ENCODE measurements at places on chromosomes 12 and 14. TPM values are rescaled to one million over a fixed set of nuclear protein-coding genes. Genes with fewer than 3 reads are reported as not detected.
A peak's percentile ranks its signal among the peaks of the same experiment; 100 is the strongest.

Gene SIRT4
- 3.3 TPM for total RNA-seq

Gene GDF3
- not detected for total RNA-seq

Gene IGFBP6
- total RNA-seq = 27.7 TPM

Gene POTEG
- total RNA-seq = not detected

Gene ENTPD5
- 8.9 TPM for total RNA-seq

Gene HSPA2
- total RNA-seq = 19.7 TPM

- no peak for DNase-seq
Observed at GRCh38 chr14:99716850-99717681, 33.0 kb downstream of the CYP46A1 start.

DNA sequence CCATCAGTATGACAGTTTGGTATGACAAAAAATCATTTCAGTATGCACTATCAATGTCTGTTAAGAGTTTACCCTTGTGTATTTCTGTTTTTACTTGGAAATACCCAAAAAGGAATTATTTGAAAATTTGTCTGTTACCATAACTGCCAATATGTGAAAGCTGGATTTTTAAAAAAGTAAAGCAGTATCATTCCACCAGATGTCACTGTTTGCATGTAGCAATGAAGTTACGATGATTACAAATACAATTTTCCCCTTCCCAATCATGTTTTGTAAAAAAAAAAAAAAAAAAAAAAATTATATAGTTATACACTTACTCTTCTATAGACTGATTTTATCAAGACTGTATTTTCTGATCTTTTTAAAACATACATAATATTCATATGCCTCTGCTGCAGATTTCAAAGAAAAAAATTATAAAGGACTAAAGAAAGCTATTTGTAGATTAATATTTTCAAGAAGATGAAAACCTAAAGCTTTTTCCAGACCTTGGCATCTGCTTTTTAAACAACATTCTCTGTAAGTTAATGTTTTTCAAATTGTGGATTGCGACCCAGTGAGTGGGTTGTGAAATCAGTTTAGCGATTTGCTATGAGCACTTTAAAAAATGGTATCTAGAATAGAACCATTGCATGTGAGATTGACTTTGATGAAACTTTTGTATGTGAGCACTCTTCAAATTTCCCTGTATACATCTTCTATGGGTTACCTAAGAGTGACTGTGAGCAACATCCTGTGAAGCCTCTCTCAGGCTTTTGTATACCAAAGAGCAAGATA is 114.2 kb downstream of the TTC6 start:
- DNase-seq = peak; percentile 30

GRCh38 chr12:45725631-45726602 is 3.6 kb upstream of the ARID2 start:
- DNase-seq = peak; percentile 57

DNA sequence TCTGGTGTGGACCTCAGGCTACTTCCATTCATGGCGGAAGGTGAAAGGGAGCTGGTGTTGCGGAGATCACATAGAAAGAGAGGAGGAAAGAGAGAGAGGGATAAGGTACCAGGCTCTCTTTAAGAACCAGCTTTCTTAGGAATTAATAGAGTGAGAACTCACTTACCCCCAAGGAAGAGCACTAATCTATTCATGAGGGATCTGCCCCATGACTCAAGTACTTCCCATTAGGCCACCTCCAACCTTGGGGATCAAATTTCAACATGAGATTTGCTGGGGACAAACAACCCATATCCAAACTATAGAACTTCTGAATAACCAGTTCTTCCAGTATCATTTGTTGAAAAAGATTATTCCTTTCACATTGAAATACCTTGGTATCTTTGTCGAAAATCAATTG is 34.0 kb upstream of the C2CD5 start:
- DNase-seq = no peak

DNA sequence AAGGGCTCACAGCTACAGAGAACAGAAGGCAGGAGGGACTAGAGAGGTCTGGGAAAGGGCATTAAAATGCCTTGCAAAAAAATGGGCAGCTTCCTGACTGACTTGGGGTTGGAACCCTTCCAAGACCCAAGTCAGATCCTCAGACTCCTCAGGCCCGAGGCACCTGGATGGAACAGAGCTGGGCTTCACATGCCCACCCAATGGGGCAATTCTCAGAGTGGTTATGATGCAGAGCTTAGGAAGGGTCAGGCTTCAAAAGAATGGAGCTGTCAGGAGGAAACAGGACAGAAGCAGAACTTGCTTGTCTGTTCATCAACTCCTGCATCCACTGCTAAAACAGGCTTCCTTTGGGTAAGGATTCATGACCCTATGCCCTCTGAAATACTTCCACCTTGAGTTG is 9.7 kb upstream of the KRT1 start:
- DNase-seq = no peak

DNA sequence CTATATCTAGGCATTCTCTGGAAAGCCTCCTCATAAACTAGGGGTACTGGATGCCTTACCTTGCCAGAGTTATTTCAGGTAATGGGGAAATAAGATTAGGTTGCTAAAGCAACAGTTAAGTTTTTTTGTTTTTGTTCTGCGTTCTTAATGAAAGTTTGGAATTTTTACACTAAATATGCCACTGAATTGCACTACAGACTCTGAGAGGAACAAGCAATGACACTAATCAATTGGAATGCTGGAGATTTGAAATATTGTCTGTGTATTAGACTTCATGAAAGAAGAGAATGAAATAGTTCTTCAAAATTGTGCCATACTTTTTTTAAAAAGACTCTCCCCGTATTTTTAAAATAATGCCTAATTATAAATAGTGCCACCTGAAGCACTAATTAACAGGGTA is 287.8 kb downstream of the NAV3 start:
- DNase-seq = peak; percentile 4

DNA sequence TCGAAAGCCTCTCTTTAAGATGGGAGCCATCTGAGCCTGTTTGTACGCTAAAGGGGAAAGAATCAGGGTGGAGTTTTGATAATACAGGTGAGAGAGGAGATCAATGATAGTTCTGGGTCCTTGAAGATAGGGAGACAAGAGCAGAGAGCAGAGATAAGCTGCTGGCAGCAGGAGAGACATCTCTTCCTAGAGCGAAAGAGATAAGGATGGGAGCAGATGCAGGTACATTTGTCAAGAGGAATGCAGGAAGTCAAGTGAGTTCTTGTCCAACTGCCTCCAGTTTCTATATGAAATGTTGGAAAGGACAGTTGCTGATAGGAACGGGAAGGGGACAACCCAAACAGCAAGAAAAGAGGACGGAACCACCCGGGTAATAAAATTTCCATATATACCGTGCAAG is 24.7 kb upstream of the HIF1A start:
- no peak for DNase-seq

GRCh38 chr12:105418229-105418628 is 87.7 kb downstream of the C12orf75 start:
- no peak for DNase-seq

DNA sequence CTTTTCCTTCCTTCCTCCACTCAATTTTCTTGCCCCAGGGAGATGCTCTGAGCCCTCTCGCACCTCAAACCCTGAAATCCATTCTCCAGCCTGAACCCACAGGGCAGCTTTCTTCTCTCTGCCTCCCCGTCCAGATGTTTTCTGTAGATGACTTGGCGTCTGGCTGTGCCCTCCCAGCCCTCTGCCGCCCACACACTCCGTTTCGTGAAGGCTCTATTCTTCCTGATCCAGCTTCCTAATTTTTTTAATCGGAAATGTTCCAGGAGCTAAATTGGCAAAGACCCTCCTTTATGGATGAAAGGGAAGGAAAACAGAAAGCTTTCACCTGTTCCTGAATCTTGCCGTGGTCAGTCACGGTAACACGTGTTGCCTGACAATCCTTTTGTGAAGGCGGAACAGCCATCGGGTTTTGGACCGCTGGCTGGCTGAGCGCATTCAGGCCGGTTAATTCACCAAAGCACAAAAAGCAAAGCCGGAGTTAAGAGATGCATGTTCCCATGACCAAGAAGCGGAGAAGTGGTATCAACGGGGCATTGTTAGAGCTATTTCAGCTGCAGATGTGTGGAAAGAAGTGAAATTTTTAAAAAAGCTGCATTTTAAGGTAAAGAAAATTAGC is 70.2 kb upstream of the FBRSL1 start:
- no peak for DNase-seq

- no peak for DNase-seq
Observed at GRCh38 chr12:58189030-58189429, 247.7 kb downstream of the ATP23 start.

- no peak for DNase-seq
Observed at GRCh38 chr12:15899282-15899870, 11.8 kb upstream of the DERA start.

GRCh38 chr12:4956054-4956453 is 46.3 kb downstream of the KCNA1 start:
- peak; percentile 20 for DNase-seq

GRCh38 chr12:26122681-26123481 is 2.0 kb downstream of the BHLHE41 start:
- peak; percentile 56 for DNase-seq

DNA sequence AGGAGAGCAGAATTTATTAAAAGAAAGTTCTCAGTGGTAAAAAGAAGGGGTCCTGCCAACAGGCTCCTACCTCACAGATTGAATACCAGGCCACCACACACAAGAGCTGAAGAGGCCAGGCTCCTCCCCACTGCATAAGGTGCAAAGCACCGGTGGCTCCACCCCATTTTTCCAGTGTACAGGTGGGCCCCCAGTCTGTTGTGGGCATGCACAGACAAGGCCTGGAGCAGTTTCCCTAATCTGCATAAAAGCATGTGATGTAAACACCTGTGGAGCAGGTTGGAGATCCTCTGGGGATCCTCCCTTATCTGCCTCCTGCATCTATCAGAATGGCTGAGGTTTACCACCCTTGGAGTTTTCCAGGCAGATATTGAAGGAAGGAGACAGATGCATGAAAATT is 45.7 kb upstream of the PDZRN4 start:
- DNase-seq = no peak

- DNase-seq = no peak
Observed at GRCh38 chr12:132251741-132252490, 77.5 kb downstream of the GALNT9 start.

- peak; percentile 33 for DNase-seq
Observed at GRCh38 chr14:63893701-63894458, 41.1 kb downstream of the SYNE2 start.

GRCh38 chr14:99350751-99351150 is 78.8 kb upstream of the BCL11B start:
- DNase-seq = peak; percentile 20

- DNase-seq = no peak
Observed at GRCh38 chr12:80178846-80179245, 79.5 kb downstream of the OTOGL start.

GRCh38 chr14:99133636-99134515 is 138.1 kb downstream of the BCL11B start:
- DNase-seq = peak; percentile 54

DNA sequence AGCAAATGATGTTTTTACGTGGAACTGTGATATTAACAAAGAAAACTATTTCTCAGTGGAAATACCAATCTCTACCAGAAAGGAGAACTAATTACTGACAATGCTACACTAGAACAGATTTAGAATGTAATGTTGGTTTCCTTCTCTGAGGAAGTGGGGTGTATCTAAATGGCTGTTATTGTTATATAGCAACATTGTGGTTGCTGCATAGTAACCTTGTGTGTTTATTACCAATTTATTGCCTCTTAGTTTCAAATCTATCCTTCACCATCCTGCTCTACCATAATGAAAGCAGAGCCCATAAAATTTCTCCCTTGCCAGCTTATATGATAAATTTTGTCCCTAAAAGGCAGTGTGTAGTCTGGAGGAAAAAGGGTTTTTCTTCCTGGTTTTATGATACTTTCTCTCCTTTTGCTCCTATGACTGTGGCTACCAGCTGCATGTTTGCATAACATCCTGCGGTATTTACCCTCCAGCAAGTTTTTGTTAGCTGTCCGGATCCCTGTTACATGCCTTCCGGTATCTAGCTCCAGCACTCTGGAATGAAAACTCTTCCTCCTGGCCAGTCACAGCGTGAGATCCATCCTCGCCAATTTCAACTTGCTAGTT is 5.7 kb upstream of the KLRK1 start:
- DNase-seq = peak; percentile 2

DNA sequence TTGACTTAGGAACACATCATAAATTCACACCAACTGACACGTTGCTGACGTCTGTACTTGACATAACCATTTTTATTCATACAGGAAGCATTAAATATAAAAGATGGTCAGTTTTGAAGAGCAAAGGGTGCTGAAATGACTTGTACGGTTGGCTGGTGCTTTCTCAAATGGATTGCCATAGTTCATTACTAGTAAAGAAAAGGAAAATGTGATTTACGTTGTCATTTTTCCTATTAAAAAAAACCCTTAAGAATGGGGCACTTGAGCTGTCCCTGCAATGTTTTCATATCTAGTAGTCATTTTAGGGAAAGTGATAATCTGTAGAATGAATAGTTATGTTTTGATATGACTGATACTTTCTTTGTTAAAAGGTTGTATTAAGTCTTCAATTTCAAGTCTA is 22.5 kb upstream of the MANSC4 start:
- DNase-seq = no peak

- DNase-seq = peak; percentile 4
Observed at GRCh38 chr12:24960222-24960855, 11.4 kb upstream of the BCAT1 start.
